ENCODE measurements at places on chromosomes 11 and 22. TPM values are rescaled to one million over a fixed set of nuclear protein-coding genes. Genes with fewer than 3 reads are reported as not detected.

DNA sequence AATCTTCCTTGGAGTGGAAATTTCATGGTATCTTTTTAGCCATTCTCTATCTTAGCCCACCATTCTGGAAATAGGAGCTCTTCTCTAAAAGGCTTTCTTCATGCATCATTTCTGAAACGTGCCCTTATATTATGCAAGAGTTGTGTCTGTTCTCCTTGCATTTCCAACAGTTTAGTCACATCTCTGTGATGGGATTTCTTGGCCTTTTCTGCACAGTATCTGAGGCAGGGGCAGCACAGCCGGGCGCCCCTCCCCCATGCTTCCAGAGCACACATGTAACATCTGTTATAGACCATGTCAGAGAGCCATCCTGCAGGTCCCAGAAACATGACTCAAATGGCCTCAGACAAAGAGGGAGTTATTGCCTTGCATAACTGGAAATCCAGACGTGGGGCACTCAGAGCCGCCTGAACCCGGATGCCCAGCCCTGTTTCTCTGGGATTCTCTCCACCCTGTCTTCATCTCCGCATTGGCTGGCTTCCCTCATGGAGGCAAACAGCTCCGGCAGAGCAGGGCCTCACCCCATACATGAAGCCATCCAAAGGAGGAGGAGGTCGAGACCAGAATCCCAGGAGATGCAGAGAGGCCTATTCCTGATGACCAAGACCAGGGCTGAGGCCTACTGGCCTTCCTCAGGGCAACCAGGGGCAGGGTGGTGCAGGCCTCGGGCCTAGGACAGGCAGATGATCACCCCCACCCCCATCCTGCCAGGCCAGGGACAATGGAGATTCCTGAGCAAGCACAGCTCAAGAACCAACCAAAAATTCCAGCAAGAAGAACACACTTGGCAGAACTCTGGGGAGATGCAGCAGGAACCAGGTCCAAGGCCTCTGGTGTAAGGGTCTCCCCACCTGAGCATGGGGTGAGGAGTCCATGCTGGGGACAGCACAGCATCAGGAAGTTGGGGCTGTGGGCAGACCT lies 61.3 kb downstream of the IGLL5 start:
- no peaks in the 10 kb centered on the region for H3K4me1 ChIP-seq
- no peak overlapping the region for H3K27ac ChIP-seq
- no peaks in the 10 kb centered on the region for H3K36me3 ChIP-seq
- H3K27me3 ChIP-seq: no peaks in the 10 kb centered on the region
- no peak overlapping the region for H3K4me3 ChIP-seq

DNA sequence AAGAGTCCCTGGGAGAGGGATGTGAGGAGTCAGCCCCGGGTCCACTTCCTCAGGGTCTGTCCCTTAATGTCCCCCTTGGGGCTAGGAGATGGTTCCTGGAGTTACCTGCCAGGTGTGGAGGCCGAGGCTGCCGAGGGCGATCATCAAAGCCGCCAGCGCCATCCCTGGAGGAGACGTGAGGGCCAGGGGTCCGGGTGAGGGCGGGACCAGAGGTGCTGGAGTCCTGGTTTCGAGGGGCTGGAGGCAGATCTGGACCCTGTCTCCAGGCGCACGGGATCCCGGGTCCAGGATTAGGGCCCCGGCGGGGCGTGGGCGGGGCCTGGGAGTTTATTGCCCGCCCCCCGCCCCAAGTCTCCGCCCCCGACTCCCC lies at the start of gene ART5:
Gene ART5 (minus strand): TSS at position 292 of the 370 bp plus-strand sequence. CDS start 130 bp downstream, at position 162.
- no peaks in the 10 kb centered on the region for H3K27me3 ChIP-seq
- peak within 1 kb of the TSS; percentile 5 for H3K27ac ChIP-seq
- no peak for DNase-seq
- peaks cover 8% of the 10 kb centered on the region for H3K4me1 ChIP-seq
- H3K36me3 ChIP-seq: no peaks in the 10 kb centered on the region

DNA sequence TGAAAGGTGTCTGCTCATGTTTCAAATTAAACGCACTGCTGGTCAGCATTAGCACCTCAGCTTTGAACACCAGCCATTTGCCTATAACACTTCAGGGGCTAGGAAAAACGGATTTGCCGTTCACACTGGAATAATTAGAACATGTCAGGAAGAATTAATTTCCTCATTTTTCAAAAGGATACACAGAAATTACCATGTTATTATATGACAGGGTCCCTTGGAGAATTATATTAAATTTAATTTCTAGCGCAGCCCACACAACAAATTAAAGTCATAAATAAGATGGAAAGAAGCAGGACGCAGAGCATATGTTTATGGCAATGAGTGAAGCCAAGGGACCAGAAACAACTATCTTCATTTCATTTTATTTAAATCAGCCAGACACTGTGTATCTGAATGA lies 83.8 kb upstream of the SOX6 start:
- no peak overlapping the region for H3K4me3 ChIP-seq
- no peak overlapping the region for H3K27ac ChIP-seq
- no peaks in the 10 kb centered on the region for H3K4me1 ChIP-seq
- no peaks in the 10 kb centered on the region for H3K27me3 ChIP-seq
- H3K36me3 ChIP-seq: no peaks in the 10 kb centered on the region

The ANKRD42 gene
- 9.0 TPM for total RNA-seq

The KRTAP5-2 gene
- not detected for total RNA-seq

Data from Caco-2 (cell line).